NCI-H1417 (cell line): ENCODE measurements at places on chromosomes 12 and 14.

- no peak for DNase-seq
These were observed 5.9 kb downstream of the NEMP1 start for GRCh38 chr12:57072661-57073060.

- no peak for DNase-seq
These were observed 67.1 kb downstream of the GPHN start for GRCh38 chr14:66575014-66575413.

DNA sequence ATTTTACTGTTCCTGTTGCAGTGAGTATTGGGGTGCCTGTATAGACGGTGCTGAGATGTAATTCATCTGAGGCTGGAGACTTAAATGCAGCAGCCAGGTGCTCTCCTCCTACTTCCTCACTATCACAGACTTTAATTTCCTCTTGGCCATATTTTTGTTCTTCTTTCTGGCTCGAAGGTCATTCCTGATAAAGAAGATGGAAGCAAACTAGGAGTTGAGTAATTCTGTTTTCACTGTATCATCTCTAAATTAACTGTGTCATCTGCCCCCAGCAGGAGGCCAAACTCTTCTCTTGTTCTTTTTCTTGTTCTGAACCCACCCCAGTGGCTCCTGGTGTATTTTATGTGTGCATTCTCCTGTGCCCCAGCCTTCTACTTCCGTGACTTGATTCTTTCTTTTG, 141.7 kb upstream of the ARHGAP5 start:
- no peak for DNase-seq

GRCh38 chr12:8449355-8449859, 6.4 kb upstream of the CLEC6A start:
- DNase-seq: no peak

- DNase-seq: peak; percentile 82
These were observed 366.0 kb upstream of the USP15 start for GRCh38 chr12:61894168-61894567.

GRCh38 chr14:55540847-55541773, 38.9 kb upstream of the KTN1 start:
- no peak for DNase-seq

DNA sequence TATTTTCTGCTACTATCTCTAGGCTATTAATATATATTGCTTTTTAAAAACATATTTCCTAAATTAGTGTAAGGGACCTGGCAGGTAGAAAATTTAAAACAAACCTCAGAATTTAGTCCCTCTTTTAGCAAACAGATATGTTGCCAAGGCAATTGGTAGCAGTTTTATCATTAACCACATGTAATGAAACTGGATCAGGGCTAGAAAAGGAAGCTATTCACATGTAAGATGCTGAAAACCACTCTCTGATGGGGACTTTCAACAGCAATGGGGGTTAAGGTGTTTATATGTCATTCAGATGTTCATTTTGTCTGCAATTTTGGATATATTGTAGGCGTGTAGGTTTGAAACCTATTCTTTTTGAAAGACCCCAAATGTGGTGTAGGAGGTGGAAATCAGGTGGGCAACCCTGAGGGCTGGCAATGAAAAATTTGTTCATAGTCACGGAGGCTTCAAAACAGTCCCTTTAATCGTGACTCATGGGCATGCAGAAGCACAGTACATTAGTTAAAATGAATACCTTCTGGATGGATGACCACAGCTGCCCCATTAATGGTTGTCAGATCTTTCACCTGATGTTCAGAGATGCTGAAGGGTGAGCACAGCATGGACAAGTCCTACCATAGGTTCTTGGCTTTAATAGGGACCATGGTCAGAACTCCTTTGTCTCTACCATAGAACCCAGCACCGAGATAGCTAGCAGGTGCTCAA, 5.9 kb upstream of the PKP2 start:
- DNase-seq: no peak

- DNase-seq: no peak
These were observed 154.2 kb upstream of the PARP11 start for GRCh38 chr12:4027412-4027811.

DNA sequence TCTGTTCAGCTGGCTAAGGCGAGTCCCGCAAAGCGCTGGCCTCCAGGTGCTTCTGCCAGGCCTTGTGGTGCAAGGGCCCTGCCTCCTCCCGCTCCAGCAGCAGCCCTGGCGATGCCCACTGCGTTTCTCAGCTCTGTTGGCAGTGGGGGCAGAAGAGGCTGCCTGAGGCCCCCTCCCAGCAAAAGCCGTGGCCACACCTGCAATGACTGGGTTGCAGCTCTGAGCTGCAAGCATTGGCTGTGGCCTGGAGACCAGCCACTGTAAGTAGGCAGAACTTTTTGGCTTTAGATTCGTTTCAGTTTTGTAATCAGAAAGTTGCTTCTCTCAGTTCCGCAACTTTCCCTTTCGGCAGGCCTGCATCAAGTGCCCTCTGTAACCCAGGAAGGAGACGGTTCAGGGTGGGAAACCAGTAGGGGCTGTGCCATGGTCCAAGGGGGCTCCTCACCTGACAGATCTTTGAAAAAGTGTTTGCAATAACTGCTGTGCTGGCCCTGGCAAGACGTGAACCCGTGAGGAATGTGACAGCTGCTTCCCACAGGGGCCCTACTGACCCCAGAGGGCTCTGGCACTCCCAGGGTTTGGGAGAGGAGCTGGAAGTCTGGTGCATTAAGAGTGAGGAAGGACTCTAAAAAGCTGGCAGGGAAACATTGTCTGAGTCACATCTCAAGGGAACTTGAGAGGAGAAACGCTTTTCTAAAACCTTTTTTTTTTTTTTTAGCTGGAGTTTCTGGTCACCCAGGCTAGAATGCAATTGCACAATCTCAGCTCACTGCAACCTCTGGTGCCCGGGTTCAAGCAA, 54.5 kb upstream of the MAX start:
- no peak for DNase-seq

- DNase-seq: no peak
These were observed 47.6 kb upstream of the SLC2A13 start for GRCh38 chr12:40153432-40153831.

DNA sequence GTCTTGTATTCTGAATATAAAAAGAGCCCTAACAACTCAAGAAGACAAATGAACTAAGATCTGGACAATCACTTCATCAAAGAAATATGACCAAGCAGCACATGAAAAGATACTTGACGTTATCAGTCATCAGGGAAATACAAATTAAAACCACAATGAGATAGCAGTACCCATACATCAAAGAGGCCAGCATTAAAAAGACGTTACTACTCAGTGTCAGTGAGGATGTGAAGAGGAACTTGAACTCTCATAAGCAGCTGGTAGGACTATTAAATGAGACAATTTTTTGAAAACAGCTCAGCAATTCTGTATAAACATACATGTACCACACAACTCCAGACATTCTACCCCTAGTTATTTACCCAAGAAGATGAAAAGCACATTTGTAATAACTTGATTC, 55.9 kb downstream of the FERMT2 start:
- DNase-seq: no peak

DNA sequence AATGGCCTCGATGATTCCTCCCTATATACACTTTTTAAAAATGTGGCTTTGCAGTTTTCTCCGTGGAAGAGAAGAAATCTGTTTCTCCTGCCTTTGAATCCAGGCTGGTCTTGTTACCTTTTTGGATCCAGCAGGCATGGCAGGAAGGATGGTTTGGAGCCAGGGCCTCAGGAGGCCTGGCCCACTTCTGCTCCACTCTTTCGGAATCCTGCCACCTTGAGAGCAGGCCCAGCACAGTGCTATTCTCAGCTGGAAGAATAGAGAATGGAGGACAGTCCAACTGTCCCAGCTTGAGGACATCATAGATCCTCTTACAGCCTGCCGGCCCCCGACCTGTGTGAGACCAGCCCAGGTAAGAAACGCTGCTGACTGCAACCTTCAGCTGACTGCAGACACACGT, 421.5 kb downstream of the FUT8 start:
- no peak for DNase-seq

DNA sequence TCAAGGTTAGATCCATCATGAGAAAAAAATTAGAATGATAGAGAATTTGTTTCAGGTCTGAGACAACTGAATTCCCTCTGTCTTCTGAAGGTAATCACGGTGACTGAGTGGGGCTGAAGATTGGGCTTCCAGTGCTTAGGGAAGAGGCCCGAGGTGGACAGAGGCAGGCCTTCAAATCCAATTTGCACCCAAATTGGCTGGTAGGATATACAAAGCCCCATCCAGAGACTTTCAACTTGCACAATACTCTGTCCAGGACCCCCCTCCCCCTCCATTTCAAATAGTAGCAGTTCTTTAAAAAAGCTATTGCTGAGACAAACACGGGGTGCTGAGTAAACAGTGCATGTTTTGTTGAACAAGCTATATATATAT, 3.6 kb upstream of the FOXG1 start:
- DNase-seq: peak; percentile 64

- DNase-seq: peak; percentile 100
These were observed at the start of gene RPS6KA5 for GRCh38 chr14:91060351-91061055. Gene RPS6KA5 (minus strand): TSS chr14:91060641. CDS start chr14:91060434, 207 bp downstream.

DNA sequence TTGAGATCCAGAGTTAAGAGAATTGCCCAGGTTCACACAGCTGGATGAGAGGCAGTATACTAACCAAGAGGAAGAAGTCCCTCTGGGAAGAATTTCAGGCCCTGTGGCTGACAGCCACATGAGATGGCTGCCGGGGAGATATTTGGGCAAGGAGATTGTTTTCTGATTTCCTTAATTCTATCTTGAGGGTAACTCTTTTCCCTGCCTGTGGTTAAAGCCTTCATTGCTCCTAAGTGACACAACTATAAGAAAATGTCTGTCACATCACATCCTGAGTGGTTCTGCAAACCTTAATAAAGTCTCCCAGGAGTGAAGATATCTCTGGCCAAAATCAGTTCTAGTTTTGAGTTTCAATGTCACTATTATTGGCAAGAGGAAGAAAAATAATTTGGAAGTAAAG, 9.6 kb downstream of the ARHGDIB start:
- no peak for DNase-seq

- DNase-seq: no peak
These were observed 112.9 kb downstream of the TSHR start for GRCh38 chr14:81068176-81068782.

DNA sequence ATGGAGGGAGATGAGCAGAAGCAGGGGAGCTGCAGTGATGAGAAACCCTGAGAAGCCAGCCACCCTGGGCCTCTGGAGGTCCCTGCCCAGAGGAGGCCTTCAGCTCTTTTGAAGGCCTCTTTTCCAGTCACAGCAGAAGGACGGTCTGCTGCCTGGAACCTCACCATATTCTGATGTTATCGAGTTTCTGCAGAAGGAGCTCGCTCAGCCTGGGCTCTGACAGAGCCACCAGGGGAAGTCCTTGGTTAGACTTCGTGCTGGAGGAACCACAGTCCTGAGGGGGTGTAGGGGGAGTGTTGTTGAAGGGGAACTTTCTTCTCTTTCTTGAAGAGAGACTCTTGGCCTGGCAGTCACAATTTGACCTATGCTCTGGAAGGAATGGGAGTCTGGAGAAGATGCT, 25.1 kb upstream of the BATF start:
- DNase-seq: no peak

GRCh38 chr14:85439696-85440328, 90.1 kb upstream of the FLRT2 start:
- no peak for DNase-seq

DNA sequence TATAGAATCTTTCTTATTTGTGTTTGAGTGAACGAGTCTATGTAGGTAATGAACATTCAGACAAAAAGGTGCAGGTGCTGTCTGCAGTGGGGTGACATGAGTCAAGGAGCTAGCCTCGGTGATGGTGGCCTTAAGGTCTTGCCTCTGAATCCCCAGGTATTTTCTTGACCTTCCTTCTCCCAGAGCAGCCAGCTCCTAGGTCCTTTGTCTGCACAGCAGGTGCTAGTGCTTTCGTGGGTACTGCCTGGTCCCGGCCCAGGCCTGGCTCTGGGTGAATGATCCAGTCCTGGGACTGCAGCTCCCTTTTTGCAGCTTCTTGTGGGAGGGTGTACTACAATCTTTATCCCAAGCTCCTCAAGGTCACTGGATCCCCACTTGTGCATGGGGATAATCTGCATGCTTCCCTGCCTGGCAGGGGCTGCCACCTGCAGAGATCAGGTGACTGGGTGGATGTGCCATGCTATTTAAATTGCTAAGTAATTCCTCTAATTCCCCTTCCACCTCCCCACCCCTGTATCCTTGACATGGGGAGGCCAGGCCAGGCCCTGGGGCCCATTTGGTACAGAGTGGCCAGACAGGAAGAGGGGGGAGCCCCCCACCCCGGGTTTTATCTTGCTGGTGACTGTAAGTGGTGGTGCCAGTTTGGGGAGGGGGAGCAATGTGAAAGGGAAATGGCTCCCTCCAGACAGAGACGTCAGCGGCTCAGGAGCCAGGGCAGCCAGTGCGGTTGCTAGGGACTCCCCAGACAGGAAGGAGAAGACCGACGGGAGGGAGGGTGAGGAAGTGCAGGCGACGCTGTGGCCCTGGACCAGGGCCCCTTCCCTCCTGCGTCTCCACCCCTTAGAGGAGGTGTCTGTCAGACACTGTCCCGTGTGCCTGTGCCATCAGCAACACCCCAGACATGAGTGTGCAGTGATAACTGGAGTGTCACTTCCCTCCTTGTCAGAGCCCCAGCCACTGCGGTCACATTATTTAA, 6.7 kb downstream of the VASH1 start:
- DNase-seq: peak; percentile 59

GRCh38 chr14:104585966-104586697, 6.6 kb downstream of the C14orf180 start:
- DNase-seq: no peak

DNA sequence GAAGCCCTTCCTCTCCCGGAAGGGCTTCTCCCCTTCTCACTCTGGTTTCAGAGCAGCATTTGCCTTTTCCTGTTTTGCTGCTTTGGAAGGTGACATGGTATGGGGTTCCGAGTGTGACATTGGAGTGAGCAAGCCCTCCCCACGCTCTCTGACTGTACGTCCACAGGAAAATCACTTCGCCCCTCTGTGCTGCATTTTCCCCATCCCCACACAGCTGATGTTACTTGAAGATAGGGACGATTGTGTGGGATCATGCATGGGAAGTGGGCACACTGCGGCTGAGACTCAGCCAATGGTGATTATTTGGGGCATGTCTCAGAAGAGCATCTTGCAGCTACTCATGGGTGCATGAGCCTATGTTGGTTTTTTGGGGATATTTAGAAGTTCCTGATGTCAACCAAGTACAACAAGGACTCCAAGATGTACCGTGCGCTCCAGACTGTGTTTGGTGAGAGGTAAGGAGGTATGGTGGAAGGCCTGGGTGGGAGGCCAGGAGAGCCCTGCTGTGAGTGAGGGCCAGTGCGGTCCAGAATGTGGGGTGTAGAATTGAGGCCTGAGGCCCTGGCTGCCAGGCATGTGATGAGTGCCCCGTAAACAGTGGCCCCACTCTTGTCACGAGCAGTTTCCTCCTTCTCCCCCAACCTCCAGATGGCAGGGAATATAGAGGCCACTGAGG, 15.1 kb downstream of the CYP46A1 start:
- DNase-seq: no peak

- no peak for DNase-seq
These were observed 73.9 kb upstream of the BBS10 start for GRCh38 chr12:76422154-76422542.
